Fibroblast of skin of left biceps (primary cell): ENCODE measurements at places on chromosomes 11 and 22.

- no peak for DNase-seq
Observed at GRCh38 chr11:36356201-36356600, 60.1 kb downstream of the PRR5L start.

- no peak for DNase-seq
Observed at GRCh38 chr22:17102297-17102667, 17.5 kb downstream of the IL17RA start.

DNA sequence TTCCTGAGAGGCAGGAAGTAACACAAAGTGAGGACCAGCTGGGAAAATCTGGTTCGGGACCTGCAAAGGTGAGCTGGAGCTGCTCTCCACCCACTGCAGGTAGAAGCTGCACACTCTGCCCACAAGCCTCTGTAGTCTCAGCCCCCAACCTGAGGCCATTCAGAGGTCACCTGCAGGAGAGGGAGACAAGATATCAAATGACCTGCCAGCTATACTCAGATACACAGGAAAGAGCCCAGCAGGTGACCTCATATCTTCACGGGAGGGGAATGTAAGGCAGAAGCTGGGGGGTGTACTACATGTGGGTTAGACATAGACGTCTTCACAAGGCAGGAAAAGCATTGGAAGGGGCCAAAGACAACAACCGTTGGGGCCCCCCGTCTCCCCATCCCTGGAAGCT, 86.1 kb downstream of the APIP start:
- DNase-seq, result no peak

DNA sequence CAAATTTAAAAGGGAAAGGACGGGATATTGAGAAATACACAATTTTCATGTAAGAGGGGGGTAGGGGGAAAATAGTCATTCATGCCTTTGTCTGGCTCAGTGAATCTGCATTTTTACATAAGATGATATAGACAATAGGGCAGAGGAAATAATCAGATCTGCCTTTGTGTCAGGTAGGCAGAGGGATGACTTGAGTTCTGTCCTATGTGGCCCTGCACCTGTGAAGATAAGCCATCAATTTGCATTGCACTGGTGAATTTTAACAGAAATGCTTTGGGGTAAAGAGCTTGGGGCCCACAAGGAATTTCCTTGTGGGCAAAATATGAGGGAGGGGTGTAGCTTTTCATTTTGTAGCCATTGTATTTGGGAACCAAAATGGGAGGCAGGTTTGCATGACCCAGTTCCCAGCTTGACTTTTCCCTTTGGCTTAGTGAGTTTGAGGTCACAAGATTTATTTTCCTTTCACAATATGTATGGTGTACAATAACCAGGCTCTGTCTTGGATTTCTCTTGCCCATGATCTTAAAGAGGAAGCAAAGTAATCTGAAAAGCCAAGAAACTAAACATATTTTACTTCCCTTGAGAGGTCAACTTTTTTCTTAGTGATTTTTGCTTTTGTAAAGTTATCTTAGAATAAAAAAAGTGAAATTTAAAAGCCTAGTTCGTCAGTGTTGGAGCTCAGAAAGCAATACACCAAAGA, 77.7 kb upstream of the SORL1 start:
- no peak for DNase-seq

DNA sequence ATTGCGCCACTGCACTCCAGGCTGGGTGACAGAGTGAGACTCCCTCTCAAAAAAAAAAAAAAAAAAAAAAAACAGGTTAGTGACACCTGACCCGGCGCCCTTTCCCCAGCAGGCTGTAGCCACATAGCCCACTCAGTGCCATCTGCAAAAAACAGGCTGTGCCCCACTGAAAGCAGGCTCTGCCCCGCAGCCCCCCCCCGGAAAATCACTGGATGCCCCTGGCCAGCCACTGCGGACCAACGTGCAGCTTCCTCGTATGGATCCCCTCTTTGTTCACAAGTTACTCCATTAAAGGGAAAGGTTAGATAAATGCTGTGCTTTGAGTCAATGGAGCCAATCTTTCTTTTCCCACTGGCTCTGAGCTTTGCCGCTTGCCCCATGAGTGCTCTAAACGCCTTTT, 660.3 kb downstream of the TBC1D22A start:
- no peak for DNase-seq

DNA sequence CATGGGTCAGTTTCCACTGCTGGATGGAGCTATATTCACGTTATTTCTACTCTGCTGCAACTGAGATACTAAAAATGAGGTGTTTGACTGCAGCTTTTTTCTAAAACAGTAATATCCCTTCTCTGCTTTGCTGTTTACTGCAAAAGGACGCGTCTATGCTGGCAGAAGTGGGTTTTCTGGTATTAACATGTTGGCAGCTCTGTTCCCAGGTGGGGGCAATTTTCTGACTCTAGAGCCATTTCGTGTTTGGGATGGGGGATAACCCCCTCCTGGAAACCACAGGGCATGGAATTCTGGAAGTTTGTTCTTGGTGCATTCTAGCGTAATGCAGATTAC, 4.9 kb downstream of the GRK2 start:
- DNase-seq, result no peak

DNA sequence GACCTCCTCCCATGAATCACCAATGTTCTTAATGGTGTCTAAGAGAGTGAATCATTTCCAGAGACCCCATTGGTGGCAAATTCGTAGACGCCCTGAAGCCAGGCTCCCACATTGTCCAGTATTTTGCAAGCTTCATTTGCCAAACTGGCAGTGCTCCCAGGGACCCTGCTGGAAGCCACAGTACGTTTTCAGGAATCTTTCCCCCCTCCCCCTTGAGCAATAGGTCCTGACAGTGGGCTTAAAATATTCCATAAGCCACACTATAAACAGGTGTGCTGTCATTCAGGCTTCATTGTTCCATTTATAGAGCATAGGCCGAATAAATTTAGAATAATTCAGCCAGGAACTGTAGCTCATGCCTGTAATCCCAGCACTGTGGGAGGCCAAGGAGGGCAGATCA, 125.3 kb downstream of the MORC2 start:
- DNase-seq, result no peak

GRCh38 chr22:47107431-47107830, 345.0 kb downstream of the TBC1D22A start:
- DNase-seq, result peak; percentile 49

- DNase-seq, result peak; percentile 47
Observed at GRCh38 chr22:50218996-50219727, 18.4 kb downstream of the SELENOO start.

DNA sequence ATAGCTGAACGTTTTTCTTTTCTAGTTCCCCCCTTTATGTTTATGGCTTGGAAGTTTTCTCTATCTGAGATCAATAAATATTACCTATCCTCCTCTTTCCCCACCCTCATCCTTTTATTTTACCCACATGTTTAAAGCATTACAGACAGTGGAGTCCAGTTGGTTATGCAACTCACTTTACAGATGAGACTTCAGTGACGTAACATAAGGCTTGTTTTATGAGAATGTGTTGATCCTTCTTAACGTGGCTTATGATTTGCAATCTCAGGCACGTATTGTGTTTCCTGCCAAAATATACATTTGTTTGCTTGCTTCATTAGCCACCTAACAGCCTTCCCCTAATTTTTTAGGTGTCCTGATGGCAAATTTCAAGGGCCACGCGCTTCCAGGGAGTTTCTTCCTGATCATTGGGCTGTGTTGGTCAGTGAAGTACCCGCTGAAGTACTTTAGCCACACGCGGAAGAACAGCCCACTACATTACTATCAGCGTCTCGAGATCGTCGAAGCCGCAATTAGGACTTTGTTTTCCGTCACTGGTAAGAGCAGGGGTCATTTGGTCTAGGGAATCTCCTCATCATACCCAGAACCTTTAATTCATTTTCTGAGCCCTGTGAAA, 36.6 kb downstream of the TMEM45B start:
- no peak for DNase-seq

DNA sequence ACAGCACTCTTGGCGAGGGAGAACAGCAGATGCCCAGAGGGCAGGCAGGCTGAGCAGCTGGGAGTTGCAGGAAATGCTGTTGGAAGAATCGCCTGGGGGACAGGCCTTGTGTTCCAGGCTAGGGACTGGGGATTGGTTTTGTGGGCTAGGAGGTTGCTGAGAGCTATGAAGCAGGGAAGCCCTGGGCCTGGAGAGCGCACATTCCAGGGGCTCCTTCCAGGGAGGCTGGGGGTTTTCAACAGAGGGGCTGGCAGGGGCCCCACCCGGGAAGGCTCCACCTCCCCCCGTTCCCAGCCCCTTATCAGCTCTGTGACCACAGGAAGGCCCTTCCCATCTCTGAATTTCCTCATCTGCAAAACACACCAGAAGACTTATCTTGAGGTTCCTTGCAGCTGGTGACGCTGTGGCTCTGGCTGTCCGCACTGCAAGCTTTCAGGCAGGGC, 21.7 kb downstream of the WNT11 start:
- no peak for DNase-seq

- DNase-seq, result no peak
Observed at GRCh38 chr11:58734681-58735490, 3.1 kb upstream of the GLYAT start.

GRCh38 chr22:36830601-36831000, 13.8 kb upstream of the PVALB start:
- DNase-seq, result no peak

DNA sequence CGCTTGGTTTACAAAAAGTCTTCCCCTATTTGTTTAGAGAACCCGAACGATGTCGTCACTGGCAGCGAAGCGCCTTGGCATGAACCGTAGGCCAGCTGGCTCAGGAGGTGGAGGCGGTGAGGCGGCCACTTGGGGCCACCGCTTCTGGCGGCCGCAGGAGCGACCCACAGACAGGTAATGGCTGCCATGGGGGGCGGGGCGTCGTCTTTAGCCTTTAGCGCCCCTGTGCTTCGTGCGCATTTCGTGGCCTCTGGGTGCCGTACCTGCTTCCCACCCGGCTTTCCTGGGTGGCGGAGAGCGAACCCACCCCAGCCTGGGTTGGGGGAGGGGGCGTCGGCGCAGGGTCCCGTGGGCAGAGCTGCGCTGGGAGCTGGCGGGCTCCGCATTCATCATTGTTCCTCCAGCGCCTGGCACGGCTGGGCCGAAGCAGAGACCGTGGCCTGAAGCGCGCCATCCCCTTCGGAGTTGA, 469 bp upstream of the OSBP2 start:
- DNase-seq, result no peak

DNA sequence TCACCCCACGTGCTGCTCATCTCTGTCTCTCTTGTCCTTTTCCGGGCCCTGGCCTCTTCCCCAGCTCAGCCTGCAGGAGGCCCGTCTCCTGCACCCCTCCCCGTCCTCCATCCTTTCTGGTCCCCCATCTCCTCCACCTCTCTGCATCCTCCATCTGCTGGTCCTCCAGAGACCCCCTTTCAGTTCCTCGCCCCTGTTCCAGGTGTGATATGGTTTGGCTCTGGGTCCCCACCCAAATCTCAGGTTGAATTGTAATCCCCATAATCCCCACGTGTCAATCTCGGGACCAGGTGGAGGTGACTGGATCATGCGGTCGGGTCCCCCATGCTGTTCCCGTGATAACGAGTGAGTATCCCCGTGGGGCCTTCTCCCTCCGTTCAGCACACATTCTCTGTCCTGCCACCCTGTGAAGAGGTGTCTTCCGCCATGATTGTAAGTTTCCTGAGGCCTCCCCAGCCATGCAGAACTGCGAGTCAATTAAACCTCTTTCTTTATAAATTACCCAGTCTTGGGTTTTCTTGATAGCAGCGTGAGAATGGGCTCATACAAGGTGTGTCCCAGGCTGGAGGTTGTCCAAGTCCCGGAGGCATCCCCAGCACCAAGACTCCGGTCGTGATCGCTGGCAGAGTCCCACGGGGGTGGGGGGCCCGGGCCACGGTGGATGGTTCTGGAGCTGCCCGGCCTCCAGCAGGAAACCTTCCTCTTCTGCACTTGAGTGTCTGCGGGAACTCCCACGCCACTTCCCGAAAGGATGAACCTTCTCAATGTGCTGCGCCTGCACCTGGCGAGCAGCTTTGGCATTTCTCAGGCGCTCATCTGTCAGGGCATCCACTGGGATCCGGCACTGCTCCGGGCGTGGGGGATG, 29.0 kb upstream of the TOLLIP start:
- no peak for DNase-seq
